Stimulated activated CD8-positive, alpha-beta memory T cell treated with anti-CD3 and anti-CD28 coated beads, Interleukin-4, amount 100 ng/mL, for 1 hour (primary cell): ENCODE measurements at places on chromosomes 7 and 10.

- DNase-seq = no peak
These were observed 55.5 kb upstream of the FAM171A1 start for GRCh38 chr10:15426558-15426957.

- no peak for DNase-seq
These were observed 8.9 kb downstream of the TMEM176B start for GRCh38 chr7:150791304-150791703.

DNA sequence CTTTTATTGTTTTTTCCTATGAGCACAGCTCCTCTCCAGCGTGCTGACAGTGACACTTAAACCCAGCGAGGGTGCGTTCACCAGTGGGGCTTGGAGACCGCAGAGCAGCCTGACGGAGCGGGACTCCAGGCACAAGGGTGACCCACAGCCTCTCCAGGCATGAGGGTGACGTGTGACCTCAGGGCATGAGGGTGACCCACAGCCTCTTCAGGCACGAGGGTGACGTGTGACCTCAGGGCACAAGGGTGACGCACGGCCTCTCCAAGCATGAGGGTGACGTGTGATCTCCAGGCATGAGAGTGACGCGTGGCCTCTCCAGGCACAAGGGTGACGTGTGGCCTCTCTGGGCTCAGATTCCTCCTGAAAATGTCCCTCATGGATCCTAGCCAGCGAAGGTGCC is 164.3 kb upstream of the TCERG1L start:
- DNase-seq = no peak

GRCh38 chr7:101612885-101613515 is 16.1 kb downstream of the MYL10 start:
- DNase-seq = no peak

DNA sequence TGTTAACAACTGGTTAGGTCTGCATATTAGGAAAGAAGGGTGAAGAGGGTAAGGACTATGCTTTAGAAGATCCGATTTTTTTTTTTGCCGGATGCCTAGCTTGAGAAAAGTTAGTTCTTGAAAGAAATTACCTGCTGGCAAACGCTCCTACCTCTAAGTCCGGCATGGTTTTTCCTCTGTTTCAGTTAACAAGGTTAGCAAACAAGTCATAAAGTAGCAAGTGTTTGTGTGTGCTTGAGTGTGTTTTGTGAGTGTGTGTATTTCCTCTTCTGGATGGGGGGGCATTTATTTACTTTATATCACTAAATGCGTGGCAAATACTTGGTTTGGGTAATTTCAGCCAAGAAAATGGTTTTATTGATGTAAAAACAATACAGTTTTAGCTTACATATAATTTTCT is 195.6 kb downstream of the SUGCT start:
- no peak for DNase-seq

GRCh38 chr7:30148951-30149459 is 14.2 kb downstream of the MTURN start:
- no peak for DNase-seq

- no peak for DNase-seq
These were observed 55.2 kb upstream of the WNT16 start for GRCh38 chr7:121273467-121274167.

GRCh38 chr7:120272261-120272660 is 714 bp upstream of the KCND2 start:
- DNase-seq = no peak

DNA sequence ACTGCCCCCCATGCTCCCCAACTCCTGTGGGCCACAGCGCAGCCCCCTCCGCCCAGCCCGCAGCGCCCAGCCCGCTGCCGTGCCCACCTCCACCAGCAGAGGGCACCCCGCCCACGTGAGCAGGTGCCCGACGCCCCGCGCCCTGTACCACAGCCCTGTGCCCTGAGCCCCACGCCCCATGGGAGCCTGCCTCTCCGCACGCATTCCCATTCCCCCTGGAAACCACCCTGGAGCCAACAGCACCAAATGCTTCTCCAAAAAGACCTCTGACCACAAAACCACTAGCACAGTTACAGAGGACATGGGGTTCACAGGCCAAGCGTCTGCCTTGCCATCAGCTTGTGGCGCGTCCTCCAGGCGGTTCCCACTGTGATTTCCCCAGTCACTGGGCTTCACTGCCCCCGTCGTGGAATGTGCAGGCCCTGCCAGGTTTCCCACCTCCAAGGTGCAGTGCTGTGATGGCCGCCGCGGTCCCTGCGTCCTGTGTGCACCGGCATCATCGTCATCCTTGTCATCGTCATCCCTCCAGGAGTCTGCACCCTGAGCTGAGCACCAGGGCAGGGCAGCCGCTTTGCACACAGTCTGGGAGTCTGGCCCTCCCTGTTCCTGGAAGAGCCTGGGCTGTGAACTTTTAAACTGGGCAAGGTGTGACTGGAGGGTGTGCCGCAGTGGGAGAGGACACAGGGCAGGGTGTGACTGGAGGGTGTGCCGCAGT is 61.7 kb downstream of the PWWP2B start:
- DNase-seq = peak; percentile 41

DNA sequence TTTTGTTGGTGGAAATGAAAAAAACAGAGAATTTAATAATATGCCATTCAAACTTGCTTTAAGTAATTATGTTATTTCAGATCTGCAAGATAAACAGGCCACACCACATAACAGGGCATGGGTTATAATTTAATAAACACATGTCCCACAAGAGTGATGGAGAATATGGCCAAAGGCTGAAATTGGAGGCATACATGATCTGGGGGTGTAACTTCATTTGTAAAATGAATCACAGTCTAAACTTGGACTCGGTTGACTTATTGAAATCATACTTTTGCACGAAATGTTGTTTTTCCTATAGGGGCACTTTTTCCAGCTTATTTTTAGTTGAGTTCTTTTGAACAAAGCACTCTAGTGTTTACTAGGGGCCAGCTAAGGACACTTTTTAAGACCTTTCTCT is 151.6 kb downstream of the TMEM26 start:
- DNase-seq = no peak

GRCh38 chr10:13483073-13483472 is 45.7 kb downstream of the BEND7 start:
- no peak for DNase-seq

GRCh38 chr10:60277656-60278055 is 112.0 kb downstream of the ANK3 start:
- no peak for DNase-seq

DNA sequence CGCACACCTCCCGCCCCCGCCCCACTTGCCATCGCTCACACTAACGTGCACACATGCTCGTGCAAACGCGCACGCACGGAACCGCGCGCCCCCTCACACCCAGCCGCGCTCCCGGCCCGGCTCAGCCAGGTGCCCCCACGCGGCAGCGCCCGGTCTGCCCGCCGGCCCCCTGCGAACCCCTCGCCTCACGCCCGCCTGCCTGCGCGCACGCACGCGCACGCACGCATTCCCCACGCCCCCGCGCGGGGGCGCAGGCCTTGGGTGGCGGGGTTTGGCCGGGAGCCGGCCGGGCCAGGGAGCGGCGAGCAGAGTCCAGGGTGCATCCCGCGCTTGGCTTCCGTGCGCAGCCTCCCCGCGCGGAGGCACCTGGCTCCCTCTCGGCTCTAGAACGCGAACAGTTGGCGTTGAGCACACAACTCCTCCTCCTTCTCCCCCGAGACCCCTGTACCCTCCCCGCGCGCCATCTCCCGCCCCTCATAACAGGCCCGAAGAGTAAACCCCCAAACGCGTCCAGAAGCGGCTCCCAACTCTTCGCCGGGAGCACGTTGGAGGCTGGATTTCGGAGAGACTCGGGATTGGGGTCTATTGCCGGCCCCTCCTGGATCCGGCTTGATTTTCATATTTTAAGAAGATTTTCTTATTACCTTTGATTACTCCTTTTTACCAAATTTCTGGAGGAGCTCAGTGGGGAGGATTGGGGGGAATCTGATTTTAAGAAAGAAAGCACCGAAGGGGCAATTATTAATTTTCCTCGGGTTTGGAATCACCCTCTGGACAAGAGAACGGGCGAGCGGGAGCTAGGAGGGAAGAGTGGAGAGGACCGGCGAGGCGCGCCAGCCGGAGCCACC is 527 bp upstream of the SORCS3 start:
- no peak for DNase-seq

DNA sequence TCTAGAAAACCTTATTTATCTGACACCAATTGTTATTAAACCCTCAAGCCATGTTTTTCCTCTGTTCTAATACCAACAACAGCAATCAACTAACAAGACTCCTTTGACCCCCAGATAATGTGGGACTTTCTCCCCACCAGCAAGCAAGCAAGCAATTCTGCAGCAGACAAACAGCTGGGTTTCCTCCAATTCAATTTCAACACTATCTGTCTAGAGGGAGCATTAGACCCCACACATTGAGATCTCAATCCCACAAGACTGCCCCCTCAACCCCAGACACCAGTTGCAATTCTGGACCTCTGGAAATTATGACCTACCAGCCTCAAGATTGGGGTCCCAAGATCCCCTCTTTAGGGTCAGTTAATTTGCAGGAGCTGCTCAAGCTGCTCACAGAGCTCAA is 89.4 kb upstream of the TMEM26 start:
- no peak for DNase-seq

- no peak for DNase-seq
These were observed 72.0 kb upstream of the MTPN start for GRCh38 chr7:136049117-136049516.

DNA sequence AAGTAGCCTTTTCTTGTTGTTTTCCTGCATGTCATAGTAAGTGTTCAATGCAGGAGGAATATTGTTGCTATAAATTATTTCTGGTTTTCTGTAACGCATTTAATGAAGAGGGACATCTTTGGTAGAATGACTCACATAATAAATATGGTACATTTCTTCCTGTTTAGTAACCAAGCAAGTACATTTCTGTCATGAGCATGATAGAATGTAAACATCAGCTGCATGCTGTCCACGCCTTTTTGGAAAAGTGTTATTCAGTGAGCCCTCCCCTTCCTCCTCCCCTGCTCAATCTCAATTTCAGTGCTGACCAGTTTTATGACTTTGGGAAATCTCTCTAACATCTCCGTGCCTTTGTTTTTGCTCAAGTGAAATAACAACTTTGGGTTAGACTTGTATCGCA is 664.0 kb downstream of the XPNPEP1 start:
- no peak for DNase-seq

DNA sequence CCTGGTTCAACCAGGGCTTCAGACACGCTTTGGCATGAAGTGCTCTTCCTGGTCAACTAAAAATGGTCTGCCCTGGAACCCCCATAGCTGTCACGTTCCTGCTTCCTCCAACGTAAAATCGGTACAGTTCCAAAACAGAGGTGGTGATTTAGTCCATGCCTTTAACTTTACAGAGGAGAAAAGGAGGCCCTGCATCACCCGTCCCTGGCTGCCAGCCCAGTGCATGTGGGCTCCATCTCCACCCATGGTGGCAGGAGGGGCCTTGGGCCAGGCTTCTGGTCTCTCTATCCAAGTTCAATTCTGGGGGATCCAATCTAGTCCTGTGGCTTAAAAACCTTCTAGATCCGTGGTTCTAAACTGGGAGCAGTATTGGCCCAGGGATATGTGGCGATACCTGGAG is 18.7 kb downstream of the ECHDC3 start:
- DNase-seq = no peak

- no peak for DNase-seq
These were observed 80.2 kb downstream of the FAM241B start for GRCh38 chr10:69710008-69710888.

- DNase-seq = no peak
These were observed 6.1 kb downstream of the FZD1 start for GRCh38 chr7:91270372-91270771.

DNA sequence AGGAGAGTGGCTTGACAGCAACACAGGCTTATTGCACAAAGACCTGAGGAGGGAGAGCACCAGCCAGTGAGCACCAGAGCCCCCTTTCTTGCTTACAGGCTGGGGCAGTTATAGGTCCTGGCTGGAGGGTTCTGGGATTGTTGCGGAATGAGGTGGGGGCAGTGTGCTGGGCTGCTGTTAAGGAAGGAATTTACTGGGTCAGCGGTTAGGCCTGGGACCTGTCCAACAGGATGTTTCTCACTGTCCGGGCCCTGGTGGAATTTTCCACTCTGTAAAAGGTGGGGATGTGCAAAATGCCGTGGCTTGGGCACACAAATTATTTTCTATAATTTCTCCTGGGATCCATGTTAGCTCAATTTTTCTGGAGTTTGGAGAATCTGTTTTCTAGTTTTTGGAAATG is 757.3 kb downstream of the TYW1 start:
- no peak for DNase-seq

GRCh38 chr10:79153745-79154144 is 85.0 kb downstream of the ZMIZ1 start:
- no peak for DNase-seq

- no peak for DNase-seq
These were observed 93.6 kb downstream of the VOPP1 start for GRCh38 chr7:55478700-55479099.

- DNase-seq = no peak
These were observed 58.6 kb upstream of the BAIAP2L1 start for GRCh38 chr7:98459529-98459928.

DNA sequence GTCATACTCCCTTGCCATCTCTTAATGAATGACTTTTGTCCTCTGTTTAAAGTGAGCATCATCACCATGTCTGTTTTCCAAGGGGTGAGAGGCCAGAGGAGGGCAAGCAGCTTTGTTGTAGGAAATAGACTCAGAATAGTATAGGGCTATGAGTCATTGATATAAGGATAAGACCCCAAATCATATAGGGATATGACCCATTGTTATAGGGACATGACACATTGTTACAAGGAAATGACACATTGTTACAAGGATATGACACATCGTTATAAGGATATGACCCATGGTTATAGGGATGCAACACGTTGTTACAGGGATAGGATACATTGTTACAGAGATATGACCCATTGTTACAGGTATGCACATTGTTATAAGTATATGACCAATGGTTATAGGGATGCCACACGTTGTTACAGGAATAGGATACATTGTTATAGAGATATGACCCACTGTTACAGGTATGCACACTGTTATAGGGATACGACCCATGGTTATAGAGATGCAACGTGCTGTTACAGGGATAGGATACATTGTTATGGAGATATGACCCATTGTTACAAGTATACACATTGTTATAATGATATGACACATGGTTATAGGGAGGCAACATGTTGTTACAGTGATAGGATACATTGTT is 311.1 kb upstream of the ADARB2 start:
- DNase-seq = no peak

DNA sequence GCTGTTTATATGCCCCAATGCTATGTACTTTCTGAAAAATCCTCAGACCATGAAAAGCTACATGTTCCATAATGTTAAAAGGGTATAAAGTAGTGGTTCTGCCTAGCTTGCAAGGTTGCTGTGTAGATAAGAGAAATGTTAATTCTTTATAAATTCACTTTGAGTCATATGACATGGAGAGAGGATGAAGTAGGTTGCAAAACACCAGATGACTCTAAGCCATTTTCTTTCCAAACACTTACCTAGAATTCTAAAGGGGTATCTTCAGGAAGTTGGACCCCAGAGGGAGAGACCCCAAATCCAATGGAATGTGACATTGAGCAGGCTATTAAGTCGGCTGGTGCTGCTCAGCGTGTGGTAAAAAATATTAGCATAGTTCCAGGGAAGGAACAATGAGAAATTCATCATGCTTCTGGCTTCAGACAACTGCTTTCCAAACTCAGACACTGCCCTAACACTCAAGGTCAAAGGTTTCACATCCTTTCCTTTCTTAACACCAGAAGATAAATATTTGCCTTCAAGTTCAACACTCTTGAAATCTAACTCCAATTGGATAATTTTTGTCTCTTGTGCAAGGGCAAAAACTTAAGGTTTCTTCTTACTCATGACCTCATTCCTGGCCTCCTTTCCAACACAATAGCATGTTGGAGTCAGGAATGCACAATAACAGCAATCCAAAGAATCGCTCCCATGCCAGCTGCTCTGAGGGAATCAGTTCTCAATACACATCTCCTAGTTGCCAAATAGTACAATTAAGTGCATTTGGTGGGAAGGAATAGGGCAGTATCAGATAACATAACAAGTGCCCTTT is 100.7 kb upstream of the AFAP1L2 start:
- DNase-seq = no peak
